ENCODE measurements at places on chromosomes 6 and 20.

DNA sequence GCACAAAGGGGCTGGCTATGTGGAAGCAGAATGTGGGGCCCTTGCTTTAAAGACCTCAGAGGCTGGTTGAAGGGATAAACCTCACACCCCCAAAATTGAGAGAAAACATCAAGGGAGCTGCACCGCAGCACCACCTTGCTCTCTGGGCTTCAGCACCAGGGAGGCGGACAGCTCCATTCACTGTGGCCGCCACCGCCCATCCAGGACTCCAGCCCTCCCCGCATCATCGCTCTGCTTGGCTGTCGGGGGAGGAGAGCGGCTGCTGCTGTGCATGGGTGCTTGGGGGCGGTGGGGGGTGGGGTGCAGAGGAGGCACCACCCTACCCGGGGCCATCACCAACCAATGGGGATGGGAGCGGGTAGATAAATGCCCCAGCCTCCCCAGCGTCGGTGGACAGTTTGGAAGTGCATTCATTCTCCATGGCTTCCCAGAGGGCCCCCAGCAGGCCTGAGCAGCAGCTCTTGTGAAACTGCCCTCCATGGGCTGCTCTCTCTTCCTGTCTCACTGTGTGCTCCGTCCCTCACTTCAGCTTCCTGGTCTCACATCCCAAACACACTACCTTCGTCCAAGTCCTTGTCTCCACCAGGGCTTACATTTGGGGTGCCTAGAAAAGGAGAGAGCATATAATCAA, 75.7 kb upstream of the BHLHE23 start:
- peak; percentile 29 for DNase-seq

GRCh38 chr6:337805-338368, 45.6 kb downstream of the DUSP22 start:
- no peak for DNase-seq

- DNase-seq = no peak
These were observed 19.2 kb upstream of the SCP2D1 start for GRCh38 chr20:18794428-18794787.

- DNase-seq = no peak
These were observed 159.5 kb downstream of the SOD2 start for GRCh38 chr6:159533568-159533967.

GRCh38 chr20:61757-62156, 25.7 kb upstream of the DEFB125 start:
- DNase-seq = no peak

Data from OCI-M1 (cell line).